ENCODE measurements at places on chromosomes 2 and 18.

DNA sequence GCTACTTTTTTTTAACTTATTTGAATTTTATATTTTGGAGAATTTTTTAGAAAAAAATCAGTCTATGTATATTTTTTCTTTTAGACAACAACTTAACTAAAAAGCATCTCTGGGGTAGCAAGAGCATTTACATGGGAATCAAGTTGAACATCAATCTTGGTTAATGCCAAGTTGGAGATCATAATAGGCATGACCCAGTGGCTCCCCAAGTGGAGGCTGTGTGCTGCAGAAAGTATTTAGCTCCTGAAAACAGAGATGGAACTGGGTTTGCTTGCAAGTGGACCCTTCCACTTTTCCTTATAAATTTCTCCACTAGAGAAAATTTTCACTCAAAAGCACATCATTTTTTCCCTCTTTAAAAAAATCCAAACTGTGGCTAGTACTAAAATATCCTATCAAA lies 23.9 kb upstream of the CAVIN2 start:
- no peak for DNase-seq

- no peak for DNase-seq
Observed at GRCh38 chr18:48876590-48876989, 74.2 kb downstream of the SMAD7 start.

GRCh38 chr2:194745557-194746146 lies 911.4 kb upstream of the SLC39A10 start:
- no peak for DNase-seq

- peak; percentile 5 for DNase-seq
Observed at GRCh38 chr2:95728878-95729596, 137.2 kb downstream of the TRIM43 start.

- no peak for DNase-seq
Observed at GRCh38 chr2:8837795-8838140, 355 bp upstream of the KIDINS220 start.

- no peak for DNase-seq
Observed at GRCh38 chr2:102599486-102599885, 19.9 kb upstream of the SLC9A2 start.

DNA sequence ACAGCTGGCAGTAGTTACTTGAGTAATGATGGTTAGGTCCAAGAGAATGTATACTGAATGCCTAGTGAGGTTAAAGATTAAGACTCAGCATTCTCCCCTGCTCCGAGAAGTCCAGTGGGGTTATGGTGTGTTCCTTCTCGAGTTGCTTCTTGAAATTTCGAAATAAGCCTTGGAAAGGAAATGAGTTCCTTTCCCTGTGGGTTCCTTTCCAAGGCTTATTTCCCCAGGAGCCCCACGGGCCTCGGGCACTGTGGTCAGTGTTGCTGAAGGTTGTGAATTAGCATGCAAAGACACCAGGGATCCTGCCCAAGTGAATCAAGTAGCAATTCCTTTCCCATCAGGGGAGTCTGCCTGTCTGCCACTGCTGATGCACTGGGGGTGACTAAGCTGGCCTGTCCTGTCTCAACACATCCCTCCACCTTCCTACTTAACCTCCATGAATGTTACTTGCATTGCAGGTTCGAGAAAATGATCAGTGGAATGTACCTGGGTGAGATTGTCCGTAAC lies 53.6 kb downstream of the HK2 start:
- no peak for DNase-seq

GRCh38 chr18:76859474-76860339 lies 37.4 kb downstream of the ZNF236 start:
- no peak for DNase-seq

DNA sequence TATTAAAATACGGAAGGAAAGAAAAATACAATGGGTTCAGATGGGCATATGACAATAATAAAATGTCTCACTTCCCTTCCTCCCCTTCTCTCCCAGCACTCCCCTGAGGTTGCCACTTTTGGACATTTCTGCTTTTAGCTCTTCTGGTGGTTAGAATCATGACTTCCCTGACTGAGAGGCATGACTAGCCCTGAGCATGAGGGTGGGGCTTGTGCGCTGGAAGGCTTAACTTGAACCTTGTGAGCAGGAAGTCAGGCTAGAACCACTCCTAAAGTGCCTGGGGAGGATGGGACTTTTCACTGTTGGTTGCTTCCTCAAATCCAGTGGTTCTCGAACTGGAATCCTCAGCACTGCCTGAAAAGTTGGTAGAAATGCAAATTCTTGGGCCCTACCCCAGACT lies 19.7 kb upstream of the ARHGAP25 start:
- DNase-seq = no peak

- DNase-seq = no peak
Observed at GRCh38 chr18:39190508-39190907, 1624.9 kb upstream of the CELF4 start.

DNA sequence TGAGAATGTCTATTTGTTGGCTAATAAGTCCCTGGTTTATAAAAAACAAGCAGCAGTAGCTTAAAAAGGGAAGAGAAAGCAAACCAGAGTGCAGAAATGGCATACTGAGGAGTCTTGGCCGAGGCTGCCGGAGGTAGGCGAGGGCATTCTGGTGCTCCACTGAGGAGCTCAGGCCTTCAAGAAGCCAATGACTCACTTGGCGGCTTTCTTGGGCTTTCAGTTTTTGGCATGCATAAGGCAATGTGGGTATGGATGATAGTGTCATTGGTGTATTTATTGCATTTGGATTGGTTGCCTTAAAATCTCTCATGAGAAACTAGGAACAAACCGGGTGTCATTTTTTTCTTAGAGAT lies 119.6 kb upstream of the ARL5A start:
- DNase-seq = no peak

GRCh38 chr2:171044416-171044815 lies 115.4 kb downstream of the GORASP2 start:
- DNase-seq = no peak

DNA sequence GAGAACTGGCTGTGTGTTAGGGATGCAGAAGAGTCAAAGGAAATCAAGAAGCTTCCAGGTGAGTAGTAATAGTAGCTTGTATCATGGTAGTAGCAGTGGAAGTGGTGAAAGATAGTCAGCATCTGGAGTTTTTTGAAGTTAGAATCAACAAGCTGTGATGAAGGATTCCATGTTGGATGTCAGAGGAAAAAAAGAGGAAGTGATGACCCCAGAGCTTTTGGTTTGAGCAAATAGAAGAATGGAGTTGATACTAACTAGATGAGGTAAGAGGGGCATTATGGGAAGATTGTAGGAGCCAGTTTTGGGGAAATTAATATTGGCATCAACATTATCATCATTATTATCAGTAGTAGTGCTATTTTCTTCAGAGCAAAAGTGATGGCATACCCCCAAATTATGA lies 542.2 kb downstream of the XIRP2 start:
- no peak for DNase-seq

DNA sequence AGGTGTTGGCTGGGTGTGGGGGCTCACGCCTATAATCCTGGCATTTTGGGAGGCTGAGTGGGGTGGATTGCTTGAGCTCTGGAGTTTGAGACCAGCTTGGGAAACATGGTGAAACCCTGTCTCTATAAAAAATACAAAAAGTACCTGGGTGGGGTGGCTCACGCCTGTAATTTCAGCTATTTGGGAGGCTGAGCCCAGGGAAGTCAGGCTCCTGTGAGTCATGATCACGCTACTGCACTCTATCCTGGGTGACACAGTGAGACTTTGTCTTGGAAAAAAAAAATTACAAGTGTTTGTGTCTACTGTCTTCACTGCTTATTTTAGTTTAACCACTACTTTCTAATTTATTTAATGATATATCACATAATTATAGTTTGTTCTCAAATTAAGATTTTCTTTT lies 62.7 kb upstream of the DOCK10 start:
- DNase-seq = no peak

DNA sequence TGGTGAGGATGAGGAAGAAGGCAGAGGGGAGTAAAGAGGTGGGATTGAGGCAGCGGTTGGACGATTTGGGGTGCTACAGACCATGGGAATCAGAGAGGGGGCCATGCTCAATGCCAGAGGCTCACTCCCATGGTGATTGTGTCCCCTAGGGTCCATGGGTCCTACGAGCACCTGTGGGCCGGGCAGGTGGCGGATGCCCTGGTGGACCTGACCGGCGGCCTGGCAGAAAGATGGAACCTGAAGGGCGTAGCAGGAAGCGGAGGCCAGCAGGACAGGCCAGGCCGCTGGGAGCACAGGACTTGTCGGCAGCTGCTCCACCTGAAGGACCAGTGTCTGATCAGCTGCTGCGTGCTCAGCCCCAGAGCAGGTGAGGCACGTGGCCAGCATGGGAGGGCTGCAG lies 5.2 kb downstream of the CAPN10 start:
- DNase-seq = no peak

- DNase-seq = no peak
Observed at GRCh38 chr2:32229635-32230034, 35.1 kb downstream of the NLRC4 start.

- no peak for DNase-seq
Observed at GRCh38 chr2:63522950-63523349, 65.3 kb downstream of the WDPCP start.

GRCh38 chr2:58895857-58896256 lies 654.7 kb upstream of the FANCL start:
- DNase-seq = no peak

DNA sequence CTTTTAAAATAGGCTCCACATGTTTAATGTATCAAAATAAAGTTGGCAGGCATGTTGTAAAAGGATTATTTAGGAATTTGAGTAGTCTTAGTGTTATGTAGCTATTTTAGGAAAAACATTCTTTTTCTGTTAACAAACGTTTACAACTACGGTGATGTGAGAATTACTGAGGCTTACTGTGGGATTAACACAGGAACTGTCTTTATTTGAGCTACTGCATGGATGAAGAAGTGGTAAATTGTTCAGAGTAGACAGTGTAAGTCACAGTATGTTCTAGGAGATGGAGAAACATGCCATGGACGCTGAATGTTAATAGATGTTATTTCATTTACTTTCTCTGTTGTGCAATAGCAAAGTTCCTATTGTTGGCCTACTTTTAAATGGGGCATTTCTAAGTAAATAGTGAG lies 1.6 kb downstream of the PPM1B start:
- no peak for DNase-seq

DNA sequence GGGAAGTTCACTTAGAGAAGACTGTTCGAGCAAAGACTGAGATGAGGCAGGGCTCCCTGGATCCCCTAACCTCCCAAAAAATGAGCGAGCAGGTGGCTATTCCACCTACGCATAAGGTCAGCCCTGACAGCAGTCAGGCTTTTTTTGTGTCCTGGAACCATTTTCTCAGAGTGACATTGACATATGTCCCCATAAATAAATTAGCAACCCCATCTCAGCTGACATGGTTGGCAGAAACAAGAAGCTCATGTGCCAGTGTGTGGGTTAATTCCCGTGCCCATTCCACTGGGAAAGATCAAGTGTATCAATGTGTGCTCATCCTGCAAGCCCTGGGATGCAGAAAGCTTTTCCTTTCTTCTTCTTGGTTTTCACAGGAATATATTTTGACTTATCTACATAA lies 740.4 kb upstream of the CELF4 start:
- no peak for DNase-seq

GRCh38 chr2:69773206-69773605 lies 31.3 kb downstream of the ANXA4 start:
- DNase-seq = no peak

- peak; percentile 21 for DNase-seq
Observed at GRCh38 chr2:113700186-113700841, 56.1 kb downstream of the SLC35F5 start.

DNA sequence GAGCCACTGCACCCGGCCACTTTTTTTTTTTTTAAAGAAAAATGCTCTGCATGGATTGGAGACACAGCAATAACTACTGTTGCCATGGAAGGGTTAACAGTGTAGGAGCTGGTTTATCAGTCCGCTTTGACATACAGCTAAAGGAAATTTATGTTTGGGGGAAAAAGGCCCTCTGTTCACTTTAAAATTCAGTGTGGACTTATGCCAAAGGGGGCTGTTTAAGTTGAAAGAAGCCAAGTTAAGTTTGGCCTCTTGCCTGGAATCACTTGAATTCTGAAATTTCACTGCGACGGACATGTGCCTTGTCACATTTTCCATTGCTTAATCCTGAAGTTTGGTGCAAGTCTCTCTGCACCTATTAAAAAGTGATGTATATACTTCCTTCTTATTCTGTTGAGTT lies 3.1 kb downstream of the KCNE4 start:
- DNase-seq = no peak

DNA sequence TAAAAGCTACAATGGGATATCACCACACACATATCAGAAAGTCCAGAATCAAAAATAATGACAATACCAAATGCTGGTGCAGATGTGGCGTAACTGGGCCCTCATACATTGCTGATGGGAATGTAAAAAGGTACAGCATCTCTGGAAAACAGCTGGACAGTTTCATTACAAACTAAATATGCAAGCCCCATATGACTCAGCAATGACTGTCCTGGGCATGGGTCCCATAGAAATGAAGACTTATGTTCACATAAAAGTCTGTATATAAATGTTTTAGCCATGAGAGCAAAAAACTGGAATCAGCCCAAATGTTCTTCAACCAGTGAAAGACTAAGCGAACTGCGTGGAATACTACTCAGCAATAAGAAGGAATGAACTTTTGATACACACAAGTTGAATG lies 56.7 kb downstream of the ALPK2 start:
- no peak for DNase-seq

DNA sequence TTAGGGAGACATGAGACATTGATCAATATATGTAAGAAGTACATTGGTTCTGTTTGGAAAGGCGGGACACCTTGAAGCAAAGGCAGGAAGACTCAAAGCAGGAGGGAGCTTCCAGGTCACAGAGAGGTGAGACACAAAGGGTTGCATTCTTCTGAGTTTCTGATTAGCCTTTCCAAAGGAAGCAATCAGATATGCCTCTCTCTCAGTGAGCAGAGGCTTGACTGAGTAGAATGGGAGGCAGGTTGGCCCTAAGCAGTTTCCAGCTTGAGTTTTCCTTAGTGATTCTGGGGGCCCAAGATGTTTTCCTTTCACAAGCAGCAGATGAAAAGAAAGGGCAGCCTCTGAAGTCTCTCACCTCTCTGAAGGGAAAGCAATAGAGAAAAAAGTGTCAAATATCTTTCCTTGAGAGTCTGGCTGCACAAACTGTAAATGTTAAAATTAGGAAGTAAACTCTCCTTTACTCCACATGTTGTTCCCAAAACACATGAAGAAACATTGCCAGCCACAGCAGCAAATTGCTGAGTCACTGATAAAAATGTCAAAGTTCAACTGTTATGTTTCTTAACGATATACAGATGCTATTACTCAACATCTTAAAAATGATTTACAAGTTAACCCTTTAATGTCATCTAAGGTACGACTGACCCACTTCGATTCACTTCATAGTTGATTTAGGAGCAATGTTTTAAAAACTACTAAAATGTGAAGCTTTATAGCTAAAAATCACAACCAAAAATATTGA lies 40.3 kb downstream of the CYB5A start:
- DNase-seq = no peak

- DNase-seq = no peak
Observed at GRCh38 chr2:160377204-160377995, 116.2 kb downstream of the RBMS1 start.

DNA sequence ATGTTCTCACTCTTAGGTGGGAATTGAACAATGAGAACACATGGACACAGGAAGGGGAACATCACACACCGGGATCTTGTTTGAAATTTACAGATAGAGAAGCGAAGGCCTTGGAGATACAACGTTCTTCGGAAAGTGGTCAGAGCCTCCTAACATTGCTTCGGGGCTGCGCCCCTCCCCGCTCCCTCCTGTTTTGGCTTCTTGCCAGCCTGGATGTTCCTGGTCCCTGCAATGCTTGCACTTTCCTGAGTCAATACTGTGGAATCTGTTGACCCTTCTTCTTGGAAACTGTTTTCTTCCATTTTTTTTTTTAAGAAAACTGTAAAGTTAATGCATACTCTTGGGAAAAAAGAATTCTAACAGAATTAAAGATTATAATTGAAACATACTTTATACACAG lies 360.8 kb downstream of the SOCS6 start:
- DNase-seq = no peak

GRCh38 chr18:40346146-40346545 lies 1608.9 kb upstream of the PIK3C3 start:
- DNase-seq = no peak
